ENCODE measurements at places on chromosomes 13 and 19.

DNA sequence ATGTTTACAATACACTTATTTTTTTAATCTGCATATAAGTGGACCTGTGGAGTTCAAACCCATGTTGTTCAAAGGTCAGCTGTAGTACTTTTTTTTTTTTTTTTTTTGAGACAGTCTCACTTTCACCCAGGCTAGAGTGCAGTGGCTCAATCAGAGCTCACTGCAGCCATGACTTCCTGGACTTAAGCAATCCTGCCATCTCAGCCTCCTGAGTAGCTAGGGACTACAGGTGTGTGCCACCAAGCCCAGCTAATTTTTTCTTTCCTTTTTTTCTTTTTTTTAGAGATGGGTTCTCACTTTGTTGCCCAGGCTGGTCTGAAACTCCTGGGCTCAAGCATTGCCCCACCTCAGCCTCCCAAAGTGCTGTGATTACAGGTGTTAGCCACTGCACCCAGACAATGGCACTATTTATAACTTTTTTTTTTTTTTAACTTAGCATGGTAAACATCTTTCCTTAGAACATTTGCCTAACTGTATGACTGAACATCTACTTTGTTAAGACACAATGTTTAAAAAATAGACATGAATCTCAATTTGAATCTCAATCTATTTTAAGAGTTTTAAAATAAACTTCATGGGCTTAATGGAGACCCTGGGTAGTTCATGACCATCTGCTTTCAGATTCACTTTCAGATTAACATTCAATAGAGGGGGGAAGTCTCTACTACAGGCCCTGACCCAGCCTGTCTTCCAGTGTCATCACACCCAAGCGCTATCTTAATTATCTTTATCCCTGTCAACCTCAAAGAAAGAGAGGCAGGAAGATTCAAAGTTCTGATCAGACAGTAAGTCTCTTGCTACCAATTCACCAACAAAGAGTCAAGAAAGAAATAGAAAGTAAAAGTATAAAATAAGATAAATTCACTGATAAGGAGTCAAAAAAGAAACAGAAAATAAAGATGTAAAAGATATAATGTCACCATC, 97.7 kb upstream of the DOCK9 start:
- no peak for DNase-seq

DNA sequence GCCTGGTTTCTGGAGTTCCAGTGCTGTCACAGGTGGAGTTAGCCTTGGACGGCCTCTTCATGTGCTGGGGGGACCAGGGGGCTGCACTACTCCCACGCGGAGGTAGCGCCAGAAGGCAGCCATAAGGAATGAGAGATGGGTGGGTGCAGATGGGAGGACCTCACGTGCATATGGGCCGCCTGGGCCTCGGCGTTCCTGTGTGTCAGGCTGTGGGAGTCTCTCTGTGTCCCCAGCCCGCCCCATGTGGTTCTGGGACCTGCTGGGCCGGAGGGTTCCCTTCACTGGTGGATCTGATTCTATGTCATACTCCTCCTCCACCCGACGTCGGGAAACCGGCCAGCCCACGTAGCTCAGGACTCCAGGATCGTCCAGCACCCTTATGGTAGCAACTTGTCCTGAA, 149.0 kb upstream of the SOX1 start:
- no peak for DNase-seq

- DNase-seq, result no peak
Observed at GRCh38 chr19:46350029-46350757, 3.3 kb downstream of the PPP5C start.

GRCh38 chr19:14449321-14449720, 16.2 kb downstream of the PKN1 start:
- no peak for DNase-seq

- DNase-seq, result no peak
Observed at GRCh38 chr19:17718550-17718946, 732 bp upstream of the MAP1S start.

DNA sequence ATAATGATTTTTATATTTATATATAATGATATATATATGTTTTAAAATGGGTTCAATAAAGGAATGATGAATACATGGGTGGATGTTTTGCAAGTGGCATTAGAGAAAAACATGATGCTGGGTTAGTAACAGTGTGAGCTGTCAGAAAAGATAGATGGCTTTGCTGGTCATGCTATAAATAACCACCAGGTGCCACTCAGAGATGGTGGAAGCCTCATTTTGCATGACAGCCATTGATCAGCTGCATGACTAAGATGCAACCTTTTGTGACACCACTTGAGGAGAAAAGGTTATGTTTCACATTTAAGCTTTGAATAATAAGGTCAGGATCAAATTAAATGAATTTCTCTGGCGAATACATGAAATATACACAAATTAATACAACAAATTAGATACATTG, 737.7 kb downstream of the PCDH9 start:
- DNase-seq, result no peak

DNA sequence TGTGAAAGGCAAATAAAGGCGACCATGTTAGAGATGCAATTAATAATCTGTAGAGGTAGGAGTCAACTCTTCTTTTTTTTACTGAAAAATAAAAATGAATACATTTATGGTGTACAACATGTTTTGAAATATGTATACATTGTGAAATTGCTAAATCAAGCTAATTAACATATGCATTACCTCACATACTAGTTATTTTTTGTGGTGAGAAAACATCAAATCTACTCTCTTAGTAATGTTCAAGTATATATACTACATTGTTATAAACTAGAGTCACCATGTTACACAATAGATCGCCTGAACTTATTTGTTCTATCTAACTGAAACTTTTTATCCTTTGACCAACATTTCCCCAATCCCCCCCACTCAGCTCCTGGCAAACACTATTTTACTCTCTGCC, 143.2 kb downstream of the POU4F1 start:
- no peak for DNase-seq

GRCh38 chr13:106393776-106394175, 141.7 kb downstream of the EFNB2 start:
- no peak for DNase-seq

- no peak for DNase-seq
Observed at GRCh38 chr19:17716309-17716929, 2.9 kb upstream of the MAP1S start.

DNA sequence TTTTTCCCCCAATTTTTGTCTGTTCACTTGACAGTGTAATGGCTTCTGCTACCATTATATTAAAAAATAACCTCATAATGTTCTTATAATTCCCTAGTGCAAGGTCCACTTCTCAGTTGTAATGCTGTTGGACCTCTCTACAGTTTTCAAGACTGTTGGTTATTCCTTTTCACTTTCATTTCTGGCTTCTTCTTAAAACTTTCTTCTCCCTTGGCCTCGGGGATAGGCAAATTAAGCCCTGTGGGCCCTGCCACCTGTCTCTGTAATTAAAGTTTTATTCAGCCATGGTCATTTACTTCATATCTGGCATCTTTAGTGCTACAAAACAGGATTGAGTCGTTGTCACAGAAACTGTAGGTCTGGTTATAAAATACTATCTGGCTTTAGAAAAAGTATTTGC, 313.5 kb downstream of the KLF12 start:
- no peak for DNase-seq

GRCh38 chr13:71219698-71220415, 647.1 kb downstream of the DACH1 start:
- no peak for DNase-seq

DNA sequence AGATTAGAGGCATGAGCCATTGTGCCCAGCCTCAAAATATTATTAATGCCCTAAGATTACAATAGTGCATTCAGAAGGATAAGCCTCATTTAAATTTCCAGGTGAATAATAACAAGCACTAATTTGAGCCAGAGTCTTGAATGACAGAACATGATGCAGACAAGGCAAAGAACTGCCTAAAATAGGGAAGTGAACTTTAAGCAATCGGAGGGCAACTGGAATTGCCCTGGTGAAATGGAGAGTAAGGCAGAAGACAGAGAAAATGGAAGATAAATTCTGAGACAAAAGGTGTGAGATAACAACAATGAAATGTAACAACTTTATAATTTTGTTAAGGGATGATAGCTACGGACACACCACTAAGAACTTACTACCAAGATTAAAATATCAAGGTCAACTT, 199.9 kb downstream of the DIAPH3 start:
- DNase-seq, result no peak

- no peak for DNase-seq
Observed at GRCh38 chr19:35908973-35909683, 1.0 kb upstream of the TYROBP start.

DNA sequence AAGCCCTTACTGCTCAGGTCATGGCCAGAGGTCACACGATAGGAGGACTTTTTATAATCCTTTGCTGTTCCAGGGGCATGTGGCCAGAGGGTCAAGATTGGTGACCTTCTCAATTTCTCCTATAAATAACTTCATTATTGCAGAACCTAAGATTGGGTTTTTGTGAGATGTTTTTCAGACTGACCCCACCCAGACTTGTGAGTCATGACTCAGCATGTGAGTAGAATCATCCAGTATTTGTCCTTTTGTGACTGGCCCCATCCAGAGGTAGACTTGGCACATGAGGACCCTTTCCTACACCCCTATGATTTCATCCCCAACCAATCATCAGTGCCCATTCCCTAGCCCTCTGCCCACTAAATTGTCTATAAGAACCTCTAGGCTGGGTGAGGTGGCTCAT, 84.5 kb upstream of the ABCC4 start:
- DNase-seq, result no peak

GRCh38 chr13:43574605-43575004, 212.2 kb downstream of the ENOX1 start:
- DNase-seq, result no peak

- no peak for DNase-seq
Observed at GRCh38 chr13:40648040-40648439, 18.4 kb downstream of the FOXO1 start.

DNA sequence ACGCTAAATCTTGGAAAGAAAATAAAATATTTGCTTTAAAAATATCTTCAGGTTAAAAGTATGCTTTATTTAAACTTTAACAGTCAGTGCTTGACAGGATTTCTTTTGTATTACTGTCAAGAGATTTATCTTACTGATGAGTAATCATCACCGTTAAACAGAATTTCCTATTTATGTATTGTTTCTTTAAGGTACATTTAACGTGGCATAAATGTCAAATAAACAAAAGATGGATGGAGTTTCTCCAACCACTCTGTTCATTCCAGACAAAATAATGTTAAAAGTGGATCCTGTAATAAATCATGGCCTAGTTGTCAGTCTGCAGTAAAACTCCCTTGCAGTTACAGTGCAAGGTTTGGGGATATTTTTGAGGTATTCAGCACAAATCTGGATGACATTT, 298.3 kb downstream of the DIAPH3 start:
- DNase-seq, result no peak

GRCh38 chr19:6213696-6214641, 65.8 kb downstream of the MLLT1 start:
- DNase-seq, result no peak

GRCh38 chr13:65964672-65965071, 1265.5 kb downstream of the PCDH9 start:
- no peak for DNase-seq

GRCh38 chr13:96091164-96092117, 1.5 kb downstream of the HS6ST3 start:
- no peak for DNase-seq

GRCh38 chr13:109862627-109863026, 76.2 kb upstream of the IRS2 start:
- no peak for DNase-seq

DNA sequence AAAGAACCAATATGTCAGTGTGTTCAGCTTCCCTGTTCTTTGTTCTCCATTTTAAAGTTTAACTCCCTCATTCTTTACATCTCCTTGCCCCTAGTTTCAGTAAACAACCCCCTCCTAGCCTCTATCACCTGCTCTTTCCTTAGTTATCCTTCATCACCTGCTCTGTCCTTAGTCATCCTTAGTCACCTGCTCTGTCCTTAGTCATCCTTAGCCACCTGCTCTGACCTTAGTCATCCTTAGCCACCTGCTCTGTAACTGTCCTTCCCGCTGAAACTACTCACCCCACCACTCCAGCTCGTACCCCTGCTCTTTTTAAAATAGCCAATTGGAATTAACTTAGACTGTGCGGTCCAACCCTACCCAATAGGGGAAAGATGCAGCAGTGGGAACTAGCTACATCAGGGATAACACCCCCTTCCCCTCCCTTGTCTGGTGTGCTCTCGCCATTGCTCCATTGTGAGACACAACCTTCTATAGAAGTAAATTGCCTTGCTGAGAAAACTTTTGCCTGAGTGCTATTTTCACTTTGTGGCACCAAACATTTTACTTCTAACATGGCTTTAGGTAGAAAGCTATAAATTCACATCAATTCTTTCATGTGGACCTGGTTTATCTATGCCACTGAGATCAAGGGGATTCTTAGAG, 16.2 kb downstream of the EDNRB start:
- DNase-seq, result no peak
